ENCODE measurements at places on chromosomes 5 and 9.

DNA sequence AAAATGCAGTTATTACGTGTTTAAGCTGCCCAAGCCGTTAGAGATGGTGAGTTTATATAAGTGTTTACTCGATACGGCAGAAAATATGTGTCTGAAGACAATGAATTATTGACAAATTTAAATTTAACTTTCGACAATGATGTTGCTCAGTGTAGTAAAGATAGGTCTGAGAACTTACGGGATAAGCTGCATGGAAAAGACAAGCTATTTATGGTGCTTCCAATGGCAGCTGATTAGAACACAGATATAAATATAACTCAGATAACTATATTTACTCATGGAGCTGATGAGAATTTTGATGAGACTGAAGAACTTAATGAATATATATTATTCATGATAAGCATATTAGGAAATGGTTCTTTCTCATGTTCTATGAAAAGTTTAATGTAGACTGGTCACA lies 139.3 kb downstream of the AUH start:
- DNase-seq = no peak

- DNase-seq = no peak
Observed at GRCh38 chr5:143297756-143298155, 105.7 kb downstream of the NR3C1 start.

GRCh38 chr5:34660444-34660843 lies 4.3 kb downstream of the RAI14 start:
- DNase-seq = no peak

DNA sequence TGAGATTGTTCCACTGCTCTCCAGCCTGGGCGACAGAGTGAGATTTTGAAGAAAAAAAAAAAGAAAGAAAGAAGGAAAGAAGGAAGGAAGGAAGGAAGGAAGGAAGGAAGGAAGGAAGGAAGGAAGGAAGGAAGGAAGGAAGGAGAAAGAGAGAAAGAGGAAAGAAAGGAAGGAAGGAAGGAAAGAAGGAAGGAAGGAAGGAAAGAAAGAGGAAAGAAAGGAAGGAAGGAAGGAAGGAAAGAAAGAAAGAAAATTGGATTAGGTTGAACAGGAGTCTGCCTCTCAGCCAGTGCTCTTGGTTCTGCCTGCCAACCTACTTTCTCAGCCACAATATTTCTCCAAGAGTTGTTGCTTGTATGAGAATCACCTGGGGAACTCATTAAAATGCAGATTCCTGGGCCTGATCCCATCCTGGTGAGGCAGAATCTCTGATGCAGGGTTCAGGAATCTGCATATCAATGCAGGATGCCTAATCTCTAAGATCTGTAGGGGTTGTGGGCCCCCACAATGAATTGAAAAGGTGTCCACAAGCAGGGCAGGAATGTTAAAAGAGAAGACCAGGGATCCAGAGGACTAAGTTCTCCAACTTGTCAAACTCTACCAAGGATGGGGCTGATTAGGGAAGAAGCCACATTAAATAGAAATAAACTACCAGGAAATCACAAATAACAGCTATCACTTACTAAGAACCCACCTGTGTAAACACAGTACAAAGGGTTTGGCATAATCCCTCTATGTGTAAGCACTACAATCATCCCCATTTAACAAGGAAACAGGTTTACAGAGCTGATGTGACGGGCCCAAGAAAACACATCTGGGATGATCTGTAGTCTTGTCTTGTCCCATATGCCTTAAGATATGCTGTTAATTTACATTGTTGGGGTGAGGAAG lies 23.4 kb upstream of the GALNT10 start:
- no peak for DNase-seq

GRCh38 chr5:67353500-67354450 lies 157.2 kb upstream of the CD180 start:
- DNase-seq = no peak

- no peak for DNase-seq
Observed at GRCh38 chr5:73438645-73439470, 9.7 kb downstream of the FOXD1 start.

GRCh38 chr5:136021016-136021405 lies 7.8 kb upstream of the TGFBI start:
- DNase-seq = no peak
